ENCODE measurements at places on chromosomes 12 and 14.

- DNase-seq: no peak
Observed at GRCh38 chr14:59424341-59425071, 40.7 kb downstream of the GPR135 start.

DNA sequence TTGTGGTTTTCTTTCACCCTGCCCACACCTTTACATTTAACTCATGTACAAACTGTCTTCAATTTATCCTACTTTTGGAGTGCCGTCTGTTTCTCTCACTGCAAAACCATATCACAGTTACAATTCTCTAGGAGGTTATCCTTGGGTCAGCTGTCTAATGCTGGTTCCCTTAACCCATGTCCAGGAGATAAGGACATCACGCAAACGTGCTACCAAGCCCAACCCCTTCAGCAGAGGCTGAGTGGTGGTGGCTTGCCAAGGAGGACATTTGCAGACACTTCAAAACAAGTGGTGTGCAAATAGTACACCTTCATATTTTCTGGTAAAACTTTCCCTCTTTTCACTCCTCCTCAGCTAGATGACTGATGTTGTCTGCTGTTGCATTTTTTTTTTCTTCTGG, 167.9 kb downstream of the PAX9 start:
- no peak for DNase-seq

DNA sequence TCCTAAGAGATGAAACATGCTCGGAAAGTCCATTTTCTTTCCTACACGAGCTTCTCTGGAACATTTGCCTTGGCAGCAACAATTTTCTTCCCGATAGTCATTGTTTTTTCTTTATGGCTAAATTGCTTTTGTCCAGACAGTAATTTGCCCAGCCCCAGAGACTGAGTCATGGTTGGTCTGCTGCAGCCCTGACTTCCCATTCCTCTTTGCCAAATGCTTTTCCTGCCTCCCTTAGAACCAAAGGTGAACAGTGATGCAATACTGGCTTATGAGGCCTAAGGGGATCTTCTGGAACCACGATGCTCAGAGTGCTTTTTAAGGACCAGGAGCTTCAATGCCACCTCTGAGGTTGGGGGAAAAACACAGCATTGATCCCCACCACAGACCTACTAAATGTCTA, 1599.6 kb upstream of the TMEM132C start:
- no peak for DNase-seq

DNA sequence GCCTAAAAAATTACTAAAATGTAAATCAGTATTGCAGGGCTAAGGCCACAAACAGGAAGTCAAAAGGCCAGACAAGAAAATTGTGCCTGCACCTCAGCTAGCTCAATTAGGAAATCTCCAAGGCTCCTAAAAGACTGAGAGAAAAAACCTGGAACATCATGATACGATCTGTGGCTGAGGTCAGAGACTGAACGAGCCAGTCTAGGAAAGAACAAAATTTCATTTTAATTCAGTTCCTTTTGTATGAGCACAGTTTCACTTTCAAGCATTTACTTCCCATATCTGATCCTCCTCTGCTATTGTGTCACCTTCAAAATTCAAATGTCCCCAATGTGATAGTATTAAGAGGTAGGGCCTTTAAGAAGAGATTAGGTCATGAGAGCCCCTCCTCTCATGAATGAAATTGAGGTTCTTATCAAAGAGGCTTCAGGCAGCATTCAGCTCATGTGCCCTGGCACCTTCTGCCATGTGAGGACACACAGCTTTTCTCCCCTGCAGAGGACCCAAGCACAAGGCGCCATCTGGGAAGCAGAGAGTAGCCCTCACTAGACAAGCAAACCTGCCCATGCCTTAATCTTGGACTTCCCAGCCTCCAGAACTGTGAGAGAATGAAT, 14.8 kb downstream of the PRKAB1 start:
- no peak for DNase-seq

GRCh38 chr12:11171969-11172675, 1.1 kb downstream of the SMIM10L1 start:
- peak; percentile 3 for DNase-seq

GRCh38 chr12:19397534-19397933, 41.8 kb upstream of the AEBP2 start:
- DNase-seq: peak; percentile 38

GRCh38 chr14:104400355-104400754, 179.2 kb upstream of the C14orf180 start:
- no peak for DNase-seq

- no peak for DNase-seq
Observed at GRCh38 chr14:88515499-88516221, 39.1 kb downstream of the PTPN21 start.

DNA sequence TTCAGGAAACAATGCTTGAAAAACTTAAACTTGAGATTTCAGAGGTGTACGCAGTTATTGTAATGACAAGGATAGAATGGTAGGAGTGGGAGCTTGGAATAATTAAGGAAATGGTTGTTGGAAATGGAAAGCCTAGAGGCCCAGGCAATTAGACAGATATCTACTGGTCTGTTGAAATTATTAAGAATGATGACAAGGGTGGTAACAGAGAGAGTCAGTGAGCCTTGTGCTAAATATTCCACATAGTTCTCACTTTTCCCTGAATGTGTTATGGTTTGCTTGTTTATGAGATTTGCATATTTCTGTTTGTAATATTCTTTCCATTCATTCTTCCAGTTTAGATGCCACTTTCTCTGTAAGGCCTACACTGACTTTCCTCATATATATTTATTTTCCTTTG, 66.0 kb upstream of the ATP2B1 start:
- DNase-seq: no peak

DNA sequence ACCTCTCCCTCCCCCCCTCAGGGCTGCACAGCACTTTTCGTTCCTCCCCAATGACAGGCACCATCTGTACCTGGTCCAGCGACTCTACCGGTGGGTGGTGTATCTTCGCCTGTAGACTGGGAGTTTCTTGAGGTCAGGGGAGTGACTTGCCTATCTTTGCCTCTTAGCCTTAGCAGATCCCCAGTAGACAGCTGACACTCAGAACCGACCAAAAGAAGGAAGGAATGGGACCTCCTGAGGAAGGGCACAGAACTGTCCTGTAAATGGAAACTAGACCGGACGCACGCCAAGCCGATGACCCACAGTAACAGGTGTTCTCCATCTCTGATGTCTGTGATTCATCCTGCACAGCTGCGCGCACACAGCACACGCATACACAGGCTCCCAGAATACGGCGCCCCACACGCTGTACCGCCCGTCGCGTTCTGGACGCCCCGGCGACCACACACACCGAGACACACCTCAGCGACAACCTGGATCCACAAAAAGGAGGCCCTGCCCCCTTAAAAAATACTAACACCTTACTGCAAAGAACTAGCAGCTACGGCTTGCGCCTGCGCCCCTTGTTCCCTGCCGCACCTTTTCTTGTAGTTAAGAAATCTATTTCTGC, 673 bp upstream of the TTC9 start:
- peak; percentile 81 for DNase-seq

GRCh38 chr12:68904351-68904962, 28.5 kb downstream of the CPM start:
- DNase-seq: no peak

- no peak for DNase-seq
Observed at GRCh38 chr12:124738636-124739467, 124.8 kb downstream of the SCARB1 start.

DNA sequence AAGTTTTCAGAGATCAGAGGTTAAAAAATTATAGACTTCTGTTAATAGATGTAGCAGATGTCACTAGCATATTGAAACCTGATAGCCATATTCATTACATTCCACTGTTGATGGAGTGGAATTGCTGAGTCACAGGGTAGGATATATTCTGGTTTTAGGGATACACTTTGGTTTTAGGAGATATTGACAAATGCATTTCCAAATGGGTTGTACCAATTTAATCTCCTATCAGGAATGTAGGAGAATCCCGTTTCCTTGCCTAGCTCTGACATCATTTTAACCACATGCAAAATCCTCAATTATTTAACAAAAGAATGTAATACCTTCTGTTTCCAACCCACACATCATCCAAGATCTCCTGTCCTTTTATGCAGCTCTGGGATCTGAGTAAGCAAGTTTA, 30.7 kb upstream of the ESR2 start:
- peak; percentile 86 for DNase-seq

GRCh38 chr12:107361970-107362369, 268.6 kb upstream of the CRY1 start:
- no peak for DNase-seq

- no peak for DNase-seq
Observed at GRCh38 chr14:61696753-61697318, 1.5 kb downstream of the HIF1A start.

DNA sequence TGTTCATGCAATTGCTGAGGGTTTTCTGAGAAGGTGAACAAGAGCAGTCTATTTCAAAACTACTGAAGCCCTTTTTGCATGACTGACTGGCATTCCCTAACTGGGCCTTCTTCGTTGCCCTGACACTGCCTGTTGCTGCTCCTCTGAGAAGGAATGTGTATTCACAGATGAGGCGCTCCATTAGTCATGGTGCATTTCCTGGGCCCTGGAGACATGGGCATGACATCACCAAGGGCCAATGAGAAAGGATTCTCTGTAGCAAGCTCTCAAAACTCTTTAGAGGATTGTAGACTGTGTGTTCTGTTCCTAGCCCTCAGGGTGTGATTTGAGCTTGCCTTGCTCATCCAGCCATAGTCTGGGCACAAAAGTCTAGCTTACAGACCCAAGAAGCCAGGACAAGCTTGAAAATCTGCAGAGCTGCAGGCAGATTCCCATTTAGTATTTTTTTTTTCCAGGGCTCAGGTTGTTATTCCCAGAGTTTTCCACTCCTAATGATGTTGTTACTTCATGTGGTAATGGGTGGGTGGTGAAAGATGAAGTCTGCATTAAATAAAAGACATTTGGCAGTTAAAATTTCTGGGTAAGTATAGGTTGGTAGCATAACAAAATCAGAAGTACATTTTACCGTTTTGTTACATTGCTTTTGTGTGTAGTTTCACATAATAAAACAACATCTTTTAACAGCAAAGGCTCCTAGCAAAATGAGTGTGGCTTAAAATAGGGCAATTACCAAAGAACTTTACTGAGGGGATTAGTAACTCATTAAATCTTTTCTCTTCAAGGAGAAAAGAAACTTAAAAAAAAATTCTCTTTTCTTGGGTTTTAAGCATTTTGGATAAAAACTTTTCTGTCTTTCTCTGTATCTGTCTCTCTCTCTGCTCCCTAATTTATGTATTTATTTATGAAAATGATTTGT, 318.4 kb downstream of the RAD51B start:
- DNase-seq: peak; percentile 99

DNA sequence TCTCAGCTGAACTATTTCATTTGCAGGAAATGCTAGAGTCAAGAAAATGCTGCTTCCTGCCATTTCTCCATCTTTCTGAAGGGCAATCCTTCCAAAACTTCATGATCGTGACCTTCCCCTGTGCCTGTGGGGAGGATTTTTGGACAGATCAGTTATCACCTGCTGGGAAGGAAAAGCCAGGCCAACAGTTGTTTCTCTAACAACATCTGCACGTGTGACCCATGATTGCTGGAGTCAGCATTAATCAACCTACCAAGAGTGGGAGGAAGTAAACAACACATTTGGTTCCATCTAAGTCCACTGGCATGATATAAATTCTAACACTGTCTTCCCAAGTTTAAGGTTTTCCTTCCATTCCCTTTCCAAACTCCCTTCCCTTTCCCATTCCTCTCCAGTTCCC, 172.7 kb downstream of the APAF1 start:
- no peak for DNase-seq

DNA sequence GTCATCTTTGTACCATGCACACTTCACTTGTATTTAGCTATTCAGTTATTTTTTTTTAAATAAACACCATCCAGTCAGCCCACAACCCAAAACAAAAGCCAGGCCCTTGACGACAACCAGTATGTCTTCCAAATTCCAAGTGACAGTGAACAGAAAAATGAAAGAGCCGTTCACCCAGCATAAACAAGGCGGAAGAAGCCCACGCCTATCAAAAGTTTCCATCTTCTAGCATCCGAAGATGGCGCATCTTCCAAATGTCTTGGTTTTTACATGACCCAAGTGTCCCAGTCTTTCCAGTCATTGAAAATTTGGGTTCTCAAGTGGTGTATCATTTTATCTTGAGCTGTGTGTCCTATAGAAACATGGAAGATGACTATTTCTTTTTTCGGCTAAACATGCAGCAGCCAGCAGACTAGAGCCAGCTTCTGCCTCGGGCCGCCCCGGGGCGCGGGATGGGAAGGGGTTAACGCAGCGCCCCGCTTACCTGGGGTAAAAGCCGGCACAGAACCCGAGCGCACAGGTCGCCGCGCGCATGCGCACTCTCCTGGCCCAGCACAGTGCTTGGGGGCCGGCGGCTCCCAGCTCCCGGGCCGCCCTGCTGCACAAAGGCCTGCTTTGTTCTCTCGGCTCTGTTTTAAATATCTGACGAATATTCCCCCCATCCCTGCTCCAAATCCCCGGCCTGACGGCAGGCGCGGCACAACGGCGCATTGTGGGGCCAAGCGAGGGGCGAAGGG, 164.8 kb downstream of the ZFP36L1 start:
- no peak for DNase-seq

DNA sequence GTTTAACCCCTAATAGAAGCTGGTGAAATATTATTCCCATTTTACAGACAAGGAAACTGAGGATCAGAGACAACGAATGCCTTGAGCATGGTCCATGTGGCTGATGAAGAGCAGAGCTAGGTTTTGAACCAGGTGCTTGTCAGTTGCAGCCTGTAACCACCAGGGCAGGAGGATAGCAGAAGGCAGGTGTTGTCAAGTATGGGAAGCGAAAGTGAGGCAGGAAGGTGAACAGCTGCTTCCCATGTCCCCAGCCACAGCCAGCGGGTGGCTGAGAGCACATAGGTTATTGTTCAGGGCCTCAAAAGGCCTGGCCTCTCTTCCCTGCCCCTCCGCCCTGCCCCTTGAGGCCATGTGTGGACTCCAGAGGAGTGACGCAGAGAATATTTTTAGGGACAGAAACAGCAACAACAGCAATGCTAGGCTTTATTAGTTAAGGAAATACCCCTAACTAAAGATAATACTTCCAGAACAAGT, 39.6 kb downstream of the IQSEC3 start:
- no peak for DNase-seq

GRCh38 chr14:61661471-61662400, 33.6 kb upstream of the HIF1A start:
- DNase-seq: no peak

GRCh38 chr12:22635812-22636211, 10.8 kb downstream of the ETNK1 start:
- no peak for DNase-seq

DNA sequence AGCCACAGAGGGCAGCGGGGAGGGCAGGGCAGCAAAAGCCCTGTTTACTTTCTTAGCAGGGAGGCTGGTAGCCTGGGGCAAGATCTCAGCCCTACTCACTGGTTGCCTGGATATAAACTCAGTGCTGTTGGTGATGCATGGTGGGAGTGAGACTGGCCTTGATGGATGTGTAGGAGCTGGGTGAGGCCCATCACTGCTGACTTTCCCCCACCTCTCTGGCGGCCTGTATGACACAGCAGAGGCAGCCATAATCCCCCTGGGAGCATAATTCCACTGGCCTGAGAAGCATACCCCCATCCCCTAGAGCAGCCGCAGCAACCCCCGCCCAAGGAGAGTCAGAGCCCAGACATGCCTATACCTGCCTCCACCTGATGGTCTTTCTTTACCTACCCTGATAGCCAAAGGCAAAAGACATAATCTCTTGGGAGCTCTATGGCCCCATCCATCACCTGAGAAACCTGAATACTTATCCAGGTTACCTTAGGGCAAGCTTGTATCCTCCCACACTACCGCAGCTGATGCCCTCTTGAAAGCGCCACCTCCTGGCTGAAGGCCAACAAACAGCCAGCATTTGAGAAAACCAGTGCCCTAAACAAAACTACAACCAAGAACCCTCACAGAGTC, 59.3 kb downstream of the DNAI7 start:
- no peak for DNase-seq

GRCh38 chr14:97306760-97307246, 509.6 kb downstream of the VRK1 start:
- DNase-seq: no peak

GRCh38 chr12:26130728-26131127, 5.9 kb upstream of the BHLHE41 start:
- no peak for DNase-seq
